ENCODE measurements at places on chromosomes 16 and 17. TPM values are rescaled to one million over a fixed set of nuclear protein-coding genes. Genes with fewer than 3 reads are reported as not detected.

DNA sequence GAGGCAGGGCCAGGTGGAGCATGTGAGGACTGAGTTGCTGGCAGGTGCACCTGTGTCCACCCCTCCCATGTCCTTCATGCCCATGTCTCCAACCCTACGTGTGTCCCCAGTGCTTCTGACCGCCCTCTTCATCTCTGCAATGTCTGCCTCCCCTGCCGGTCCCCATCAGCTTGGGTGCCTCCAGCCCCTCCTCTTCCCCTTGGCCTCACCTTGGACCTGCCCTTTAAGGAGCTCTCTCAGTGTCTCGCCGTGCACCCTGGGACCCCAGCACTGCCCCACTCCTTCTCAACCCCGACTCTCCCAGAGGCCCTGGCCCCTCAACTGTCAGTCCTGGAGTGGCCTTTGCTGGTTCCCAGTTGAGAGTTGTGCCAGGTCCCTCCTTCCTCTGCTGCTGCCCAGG, 15.0 kb downstream of the RIPOR1 start:
- no peak overlapping the region for H3K4me3 ChIP-seq
- peaks cover 8% of the 10 kb centered on the region for H3K36me3 ChIP-seq
- no peak overlapping the region for H3K27ac ChIP-seq
- no peak for DNase-seq
- H3K4me1 ChIP-seq = peaks cover 1% of the 10 kb centered on the region
- H3K27me3 ChIP-seq = no peaks in the 10 kb centered on the region

GRCh38 chr16:5791011-5791657, 693.5 kb upstream of the EEF2KMT start:
- no peaks in the 10 kb centered on the region for H3K36me3 ChIP-seq
- H3K4me3 ChIP-seq = no peak overlapping the region
- no peaks in the 10 kb centered on the region for H3K4me1 ChIP-seq
- H3K27ac ChIP-seq = no peak overlapping the region

DNA sequence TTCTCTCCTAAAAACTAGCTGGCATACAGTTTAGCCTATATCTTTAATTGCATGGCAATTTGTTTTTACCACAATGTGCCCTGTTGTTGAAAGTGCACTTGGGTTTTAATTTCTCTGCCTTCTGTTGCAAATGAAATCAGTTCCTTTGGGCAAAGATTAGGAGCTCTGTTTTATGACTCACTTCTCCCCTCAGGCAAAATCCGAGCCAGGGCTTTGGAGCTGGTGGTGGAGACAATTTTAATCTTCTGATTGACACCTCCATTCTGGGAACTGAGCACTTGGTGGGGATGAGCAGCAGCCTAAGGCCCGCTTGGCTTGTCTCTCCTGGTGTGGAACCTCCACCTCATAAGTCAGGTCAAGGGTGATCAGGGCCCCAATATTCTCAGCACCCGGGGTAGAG, 13.3 kb upstream of the MYH8 start:
- no peaks in the 10 kb centered on the region for H3K4me1 ChIP-seq
- H3K27me3 ChIP-seq = no peaks in the 10 kb centered on the region
- H3K27ac ChIP-seq = no peak overlapping the region
- peak; percentile 59 for DNase-seq

DNA sequence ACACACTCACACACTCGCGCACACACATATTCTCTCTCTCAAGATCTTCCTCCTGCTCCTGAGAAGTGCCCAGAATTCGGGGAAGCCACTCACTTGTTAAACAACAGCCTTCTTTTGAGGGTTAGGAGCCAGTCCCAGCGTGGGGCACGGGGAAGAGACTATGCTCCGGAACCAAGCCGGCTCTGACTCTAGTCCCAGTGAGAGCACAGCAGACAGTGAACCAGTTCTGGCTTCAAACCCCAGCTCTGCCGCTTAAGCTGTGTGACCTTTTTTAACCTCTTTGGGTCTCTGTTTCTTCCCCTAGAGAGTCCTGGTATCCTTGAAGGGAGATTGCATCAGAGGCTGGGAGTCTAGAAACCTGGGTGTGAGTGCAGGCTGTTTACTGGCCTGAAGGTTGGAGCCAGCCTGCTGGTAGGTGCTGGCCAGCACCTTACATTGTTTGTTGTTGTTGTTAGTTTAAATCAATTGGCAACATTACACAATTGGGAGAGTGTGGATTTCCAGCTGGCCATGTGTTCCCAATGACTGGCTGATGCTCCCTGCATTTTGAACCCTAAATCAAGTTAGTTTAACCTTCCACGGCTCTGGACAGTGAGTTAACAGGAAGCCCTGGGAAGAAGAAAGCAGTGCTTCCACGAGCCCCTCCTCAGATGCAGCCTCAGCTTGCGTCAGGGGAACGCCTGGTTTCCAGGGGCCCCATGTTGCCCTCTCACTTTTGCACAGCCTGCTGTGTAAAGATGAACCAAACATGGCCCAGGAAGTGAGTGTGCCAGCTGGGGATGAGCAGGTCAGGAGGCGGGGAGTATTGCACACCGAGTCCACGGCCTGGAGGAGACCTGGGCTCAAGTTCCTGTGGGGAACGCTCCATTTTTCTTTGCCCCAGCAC, 71.5 kb downstream of the GAS7 start:
- peaks cover 7% of the 10 kb centered on the region for H3K4me1 ChIP-seq
- H3K36me3 ChIP-seq = no peaks in the 10 kb centered on the region
- no peak overlapping the region for H3K4me3 ChIP-seq
- no peak for DNase-seq

- H3K27ac ChIP-seq = no peak overlapping the region
- no peaks in the 10 kb centered on the region for H3K36me3 ChIP-seq
- DNase-seq = no peak
- H3K4me1 ChIP-seq = no peaks in the 10 kb centered on the region
Measured at GRCh38 chr17:38569701-38570512, 35.8 kb downstream of the SRCIN1 start.

Gene KRTAP9-8
- total RNA-seq = not detected

- no peak overlapping the region for H3K27ac ChIP-seq
- H3K36me3 ChIP-seq = no peaks in the 10 kb centered on the region
- H3K4me1 ChIP-seq = no peaks in the 10 kb centered on the region
- H3K27me3 ChIP-seq = no peaks in the 10 kb centered on the region
- no peak for DNase-seq
Measured at GRCh38 chr16:81701296-81701970, 77.7 kb upstream of the PLCG2 start.

GRCh38 chr16:22369221-22369811, 5.1 kb downstream of the CDR2 start:
- H3K4me1 ChIP-seq = peaks cover 36% of the 10 kb centered on the region
- H3K27me3 ChIP-seq = no peaks in the 10 kb centered on the region
- H3K27ac ChIP-seq = peak overlapping the region; percentile 85
- no peak overlapping the region for H3K4me3 ChIP-seq

Gene SOST
- not detected for total RNA-seq

All from A673 (cell line).